Amniotic stem cell (primary cell): ENCODE measurements at places on chromosomes 5 and 9.

DNA sequence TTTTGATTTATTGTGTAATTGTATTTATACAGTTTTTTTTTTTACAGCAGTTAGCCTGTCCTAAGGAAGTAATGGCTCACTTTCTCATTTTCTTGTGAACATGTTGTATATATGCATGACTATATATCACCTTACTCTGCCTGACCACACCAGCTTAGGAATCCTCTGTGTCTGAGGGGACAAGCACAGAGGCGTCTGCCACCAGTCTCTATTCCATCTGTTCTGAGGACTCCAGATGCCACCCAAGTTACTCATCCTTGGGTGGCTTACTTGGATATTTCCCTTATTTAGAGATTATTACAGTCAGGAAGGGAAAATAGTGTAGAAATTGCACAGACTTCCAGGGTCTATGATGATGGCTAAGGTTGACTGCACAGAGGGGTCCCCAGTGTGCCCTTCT is 256.3 kb upstream of the C9orf72 start:
- no peak for DNase-seq

DNA sequence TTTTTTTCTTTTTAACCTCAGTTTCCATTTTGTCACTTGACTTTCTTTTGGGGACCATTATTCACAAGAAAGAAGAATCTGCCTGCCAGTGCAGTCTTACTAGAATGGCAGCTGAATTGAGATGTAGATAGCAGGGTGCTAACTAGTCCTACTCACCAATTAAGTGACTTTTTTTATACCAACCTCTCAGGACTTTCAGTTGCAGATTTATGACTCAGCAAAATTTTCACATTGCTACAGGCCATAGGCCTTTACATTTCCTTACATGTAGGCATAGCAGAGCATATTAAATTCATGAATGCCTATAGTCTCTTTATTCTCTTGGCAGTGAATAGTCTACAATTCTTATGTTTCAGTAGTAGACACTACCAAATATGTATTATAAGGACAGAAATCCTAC is 54.0 kb upstream of the FKTN start:
- no peak for DNase-seq

GRCh38 chr9:94511134-94511954 is 43.5 kb upstream of the PCAT7 start:
- DNase-seq: no peak

- no peak for DNase-seq
These were observed 3.8 kb downstream of the WDR36 start for GRCh38 chr5:111095982-111096381.

- DNase-seq: no peak
These were observed 1928.2 kb upstream of the WWC1 start for GRCh38 chr5:166363087-166363760.

DNA sequence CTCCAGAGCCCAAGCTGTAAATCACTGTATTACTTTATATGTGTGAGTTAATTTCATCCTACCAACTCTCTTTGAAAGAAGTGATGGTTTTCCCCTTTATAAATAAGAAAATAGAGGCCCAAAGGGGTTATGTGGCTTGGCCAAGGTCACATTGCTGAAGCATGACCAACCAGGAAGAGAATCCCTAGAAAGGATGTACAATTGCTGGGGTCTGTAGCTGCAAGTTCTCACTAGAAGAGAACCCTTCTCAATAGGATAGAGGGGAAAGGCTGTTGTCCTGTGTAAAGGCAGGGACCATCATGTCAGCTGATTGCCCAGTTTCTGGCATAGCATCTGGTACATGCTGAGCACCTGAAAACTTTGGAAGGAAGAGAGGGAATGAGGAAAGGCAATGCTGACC is 39.0 kb upstream of the FAT2 start:
- DNase-seq: no peak

- DNase-seq: no peak
These were observed 24.7 kb upstream of the RASGEF1C start for GRCh38 chr5:180233729-180234128.

GRCh38 chr5:170226661-170227060 is 6.1 kb upstream of the C5orf58 start:
- no peak for DNase-seq

- DNase-seq: no peak
These were observed 11.5 kb downstream of the PRRC2B start for GRCh38 chr9:131405428-131405827.
